ENCODE measurements at places on chromosomes 2 and 18.

GRCh38 chr2:179097131-179097530 lies 47.2 kb upstream of the CCDC141 start:
- H3K27me3 ChIP-seq = no peaks in the 10 kb centered on the region
- H3K4me1 ChIP-seq = peaks cover 16% of the 10 kb centered on the region
- H3K36me3 ChIP-seq = peaks cover 2% of the 10 kb centered on the region
- H3K4me3 ChIP-seq = no peak overlapping the region
- H3K27ac ChIP-seq = no peak overlapping the region

GRCh38 chr2:24914713-24915112 lies 5.3 kb downstream of the ADCY3 start:
- H3K27me3 ChIP-seq = no peaks in the 10 kb centered on the region
- H3K4me3 ChIP-seq = no peak overlapping the region
- peaks cover 17% of the 10 kb centered on the region for H3K36me3 ChIP-seq
- H3K4me1 ChIP-seq = peaks cover 42% of the 10 kb centered on the region
- DNase-seq = no peak

- no peaks in the 10 kb centered on the region for H3K36me3 ChIP-seq
- H3K4me1 ChIP-seq = no peaks in the 10 kb centered on the region
- no peak for DNase-seq
- no peak overlapping the region for H3K27ac ChIP-seq
- no peak overlapping the region for H3K4me3 ChIP-seq
Measured at GRCh38 chr2:229511524-229511923, 202.8 kb downstream of the DNER start.

DNA sequence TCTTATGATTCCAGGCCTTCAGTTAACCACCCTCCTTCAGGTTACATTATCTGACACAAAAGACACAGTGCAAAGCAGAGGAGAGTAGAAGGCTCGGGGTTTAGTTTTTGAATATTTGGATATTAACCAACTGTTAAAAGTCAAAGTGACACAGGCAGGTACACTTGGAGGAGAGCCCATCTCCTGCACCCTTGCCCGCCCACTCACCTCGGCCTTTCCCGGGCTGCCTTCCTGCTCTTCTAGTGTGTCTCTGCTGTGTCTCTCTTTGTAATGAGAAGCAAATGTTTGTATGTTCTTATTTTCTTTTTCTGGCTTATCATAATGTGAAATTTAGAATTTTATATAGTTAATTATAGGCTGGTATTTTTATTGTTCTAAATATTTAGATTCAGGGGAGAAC lies 35.1 kb downstream of the ZNF236 start:
- H3K27me3 ChIP-seq = no peaks in the 10 kb centered on the region
- no peak overlapping the region for H3K4me3 ChIP-seq
- H3K4me1 ChIP-seq = peaks cover 40% of the 10 kb centered on the region
- no peak overlapping the region for H3K27ac ChIP-seq

- no peak overlapping the region for H3K27ac ChIP-seq
- no peaks in the 10 kb centered on the region for H3K4me1 ChIP-seq
- H3K36me3 ChIP-seq = peaks cover 2% of the 10 kb centered on the region
- DNase-seq = peak; percentile 0
Measured at GRCh38 chr2:136344339-136344738, 226.4 kb upstream of the CXCR4 start.

GRCh38 chr2:196322973-196323810 lies 151.8 kb upstream of the STK17B start:
- H3K27ac ChIP-seq = no peak overlapping the region
- peaks cover 11% of the 10 kb centered on the region for H3K27me3 ChIP-seq
- no peak overlapping the region for H3K4me3 ChIP-seq

- no peaks in the 10 kb centered on the region for H3K27me3 ChIP-seq
- no peak for DNase-seq
- H3K27ac ChIP-seq = no peak overlapping the region
- no peak overlapping the region for H3K4me3 ChIP-seq
- H3K36me3 ChIP-seq = no peaks in the 10 kb centered on the region
Measured at GRCh38 chr18:55805666-55806065, 217.7 kb upstream of the TCF4 start.
